ENCODE measurements at places on chromosomes 6 and 20.

GRCh38 chr20:11332381-11332780 lies 585.3 kb upstream of the BTBD3 start:
- no peak for DNase-seq

- no peak for DNase-seq
These were observed 41.9 kb upstream of the TMEM170B start for GRCh38 chr6:11495565-11496145.

GRCh38 chr6:3776881-3777507 lies 25.5 kb upstream of the PXDC1 start:
- no peak for DNase-seq

GRCh38 chr6:45116714-45117410 lies 211.3 kb upstream of the RUNX2 start:
- DNase-seq: no peak

DNA sequence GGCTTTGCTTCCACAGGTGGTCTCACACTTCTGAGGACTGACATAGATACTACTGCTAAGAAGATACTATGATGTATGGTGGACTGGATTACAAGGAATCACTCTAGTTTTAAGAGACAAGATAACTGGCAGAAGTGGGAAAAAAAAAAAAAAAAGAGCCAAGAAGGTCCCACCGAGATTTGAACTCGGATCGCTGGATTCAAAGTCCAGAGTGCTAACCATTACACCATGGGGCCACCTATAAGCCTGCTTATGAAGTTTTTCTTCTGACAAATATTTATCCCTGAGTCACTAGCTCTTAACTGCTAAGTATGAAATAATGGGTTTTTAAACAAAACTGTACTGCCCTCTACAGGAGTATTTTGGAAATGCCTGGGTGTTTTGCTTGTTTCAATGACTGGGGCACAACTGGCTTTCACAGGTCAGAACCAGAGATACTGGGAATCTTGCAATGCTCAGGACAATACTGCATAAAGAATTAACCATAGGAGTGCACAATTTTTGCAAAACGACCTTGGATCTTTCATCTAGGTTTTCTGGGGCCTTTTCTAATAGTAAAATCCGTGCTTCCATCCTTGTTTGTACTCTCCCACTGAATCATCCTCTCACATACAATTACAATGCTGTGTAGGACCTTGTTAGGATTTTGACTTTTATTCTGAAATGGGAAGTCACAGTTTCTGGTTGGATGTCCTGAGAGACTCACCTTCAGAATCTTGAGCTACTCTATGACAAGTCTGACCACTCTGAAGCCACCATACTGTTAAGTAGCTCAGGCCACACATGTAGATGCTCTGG lies 116.3 kb downstream of the OR2B2 start:
- no peak for DNase-seq

DNA sequence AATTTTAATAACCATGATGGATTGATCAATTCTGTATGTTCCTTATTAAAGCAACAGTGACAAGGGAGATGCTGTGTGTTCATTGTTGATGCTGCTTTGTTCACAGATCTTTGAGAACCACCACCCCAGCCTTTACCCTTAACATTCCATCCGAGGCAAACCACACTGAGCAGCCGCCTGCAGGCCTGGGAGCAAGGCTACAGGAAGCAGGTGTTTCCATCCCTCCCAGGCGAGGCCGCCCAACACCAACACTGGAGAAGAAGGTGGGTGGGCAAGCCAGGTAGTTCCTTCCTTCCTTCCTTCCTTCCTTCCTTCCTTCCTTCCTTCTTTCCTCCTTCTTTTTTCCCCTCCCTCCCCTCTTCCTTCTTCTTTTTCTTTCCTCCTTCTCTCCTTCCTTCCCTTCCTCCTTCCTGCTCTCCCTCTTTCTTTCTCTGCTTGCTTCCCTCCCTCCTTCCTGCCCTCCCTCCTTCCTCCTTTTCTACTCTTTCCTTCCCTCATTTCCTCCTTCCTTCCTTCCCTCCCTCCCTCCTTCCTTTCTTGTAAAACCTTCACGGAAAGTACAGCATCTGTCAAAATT lies 13.7 kb downstream of the TTLL2 start:
- DNase-seq: no peak

Data from dorsolateral prefrontal cortex (tissue), 122 donors.